ENCODE measurements at places on chromosomes 13 and 19.

- DNase-seq: no peak
Observed at GRCh38 chr13:32989942-32990341, 26.3 kb upstream of the KL start.

DNA sequence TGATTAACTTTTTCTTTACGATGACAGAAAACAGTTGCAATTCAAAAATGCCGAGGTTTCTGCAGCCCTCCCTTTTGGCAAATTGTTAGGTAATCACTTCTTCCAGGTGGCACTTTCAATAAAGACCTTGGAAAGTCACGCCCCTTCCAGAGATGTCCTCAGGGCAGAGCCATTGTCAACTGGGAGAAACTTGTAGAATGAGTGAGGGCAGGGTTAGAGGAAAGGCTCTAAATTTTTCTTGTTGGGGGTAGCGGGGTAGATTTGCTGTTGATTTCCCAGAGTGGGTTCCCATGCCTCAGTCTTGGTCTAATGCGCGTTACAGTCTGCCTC lies 421.1 kb downstream of the FGF9 start:
- DNase-seq: no peak

DNA sequence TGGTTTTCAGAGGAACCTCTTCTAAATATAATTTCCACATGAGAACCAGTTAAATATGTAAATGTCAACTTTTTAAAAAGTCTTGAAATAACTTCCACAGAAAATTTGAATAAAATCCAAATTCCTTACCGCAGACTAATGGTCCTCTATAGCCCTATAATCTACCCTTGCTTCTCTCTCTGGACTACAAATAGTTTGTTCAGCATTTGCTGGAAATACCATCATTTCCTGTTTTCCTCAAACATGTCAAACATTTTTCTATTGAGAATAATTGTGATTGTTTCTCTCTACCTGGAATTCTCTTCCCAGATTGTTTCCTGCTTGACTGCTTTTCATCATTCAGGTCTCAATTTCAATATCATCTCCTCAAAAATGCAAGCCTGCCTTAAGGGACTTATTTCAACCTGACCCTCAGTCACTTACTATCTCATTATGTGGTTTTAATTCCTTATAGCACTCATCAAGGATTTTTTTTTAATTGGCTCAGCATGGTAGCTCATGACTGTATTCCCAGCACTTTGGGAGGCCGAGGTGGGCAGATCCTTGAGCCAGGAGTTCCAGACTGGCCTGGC lies 898.9 kb upstream of the MIR17HG start:
- no peak for DNase-seq

- peak; percentile 77 for DNase-seq
Observed at GRCh38 chr13:112213467-112214255, 146.7 kb downstream of the SOX1 start.

DNA sequence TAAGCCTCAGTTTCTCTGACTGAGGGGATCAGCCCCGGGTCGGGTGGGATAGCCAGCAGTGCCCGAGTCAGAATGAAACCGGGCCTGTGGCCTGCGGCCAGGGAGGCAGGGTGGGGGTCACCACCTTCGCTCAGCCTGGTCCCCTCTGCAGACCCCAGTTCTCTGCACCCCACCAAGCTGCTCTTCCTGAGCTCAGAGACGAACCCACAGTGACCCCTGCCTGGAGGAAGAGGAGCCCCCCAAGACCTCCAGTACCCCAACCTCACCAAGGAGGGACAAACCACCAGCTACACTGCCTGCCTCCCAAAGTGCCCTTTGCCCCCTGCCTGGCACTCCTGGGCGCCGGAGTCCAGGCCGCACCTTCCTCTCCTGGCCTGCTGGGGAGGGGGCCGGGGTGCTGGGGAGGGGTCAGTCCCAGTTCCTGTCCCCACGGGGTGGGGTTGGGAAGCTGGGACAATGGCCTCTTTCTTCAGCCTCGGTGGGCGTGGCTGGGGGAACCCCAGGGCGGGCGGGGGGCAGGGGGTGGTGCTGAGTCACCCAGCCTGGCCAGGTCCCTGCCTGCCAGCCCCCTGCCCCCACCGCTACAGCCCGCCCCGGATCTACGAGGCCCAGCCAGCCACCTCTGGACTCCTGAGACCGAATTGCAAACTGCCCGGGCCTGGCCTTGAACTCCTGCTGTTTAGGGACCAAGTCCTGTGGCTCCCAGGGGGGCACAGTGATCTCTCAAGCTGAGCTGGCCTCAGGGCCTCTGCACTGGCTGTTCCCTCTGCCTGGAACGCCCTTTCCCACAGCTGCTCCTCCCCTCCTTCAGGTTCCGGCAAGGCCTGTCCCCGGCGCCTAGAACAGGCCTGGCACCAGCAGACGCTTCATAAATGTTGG lies 14.3 kb downstream of the ZBTB7A start:
- DNase-seq: no peak

DNA sequence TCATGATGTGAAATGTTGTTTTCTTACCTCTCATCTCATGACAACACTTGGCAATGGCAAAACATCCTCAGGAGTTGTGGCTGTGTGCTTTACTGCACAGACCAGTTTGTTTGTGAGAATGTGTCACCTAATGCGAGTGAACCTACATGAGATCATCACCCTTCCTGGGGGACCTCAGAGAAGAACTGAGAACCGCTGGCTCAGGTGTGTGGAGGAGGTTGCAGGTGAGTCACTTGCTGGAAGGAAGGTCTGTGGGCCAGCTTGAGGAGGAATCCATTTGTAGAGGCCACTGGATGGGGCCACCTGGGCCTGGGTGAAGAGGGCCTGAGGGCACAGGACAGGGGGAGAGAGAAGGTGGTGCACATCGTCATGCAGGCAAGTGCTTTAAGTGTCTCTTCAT lies 3.0 kb upstream of the CEACAM1 start:
- DNase-seq: no peak

DNA sequence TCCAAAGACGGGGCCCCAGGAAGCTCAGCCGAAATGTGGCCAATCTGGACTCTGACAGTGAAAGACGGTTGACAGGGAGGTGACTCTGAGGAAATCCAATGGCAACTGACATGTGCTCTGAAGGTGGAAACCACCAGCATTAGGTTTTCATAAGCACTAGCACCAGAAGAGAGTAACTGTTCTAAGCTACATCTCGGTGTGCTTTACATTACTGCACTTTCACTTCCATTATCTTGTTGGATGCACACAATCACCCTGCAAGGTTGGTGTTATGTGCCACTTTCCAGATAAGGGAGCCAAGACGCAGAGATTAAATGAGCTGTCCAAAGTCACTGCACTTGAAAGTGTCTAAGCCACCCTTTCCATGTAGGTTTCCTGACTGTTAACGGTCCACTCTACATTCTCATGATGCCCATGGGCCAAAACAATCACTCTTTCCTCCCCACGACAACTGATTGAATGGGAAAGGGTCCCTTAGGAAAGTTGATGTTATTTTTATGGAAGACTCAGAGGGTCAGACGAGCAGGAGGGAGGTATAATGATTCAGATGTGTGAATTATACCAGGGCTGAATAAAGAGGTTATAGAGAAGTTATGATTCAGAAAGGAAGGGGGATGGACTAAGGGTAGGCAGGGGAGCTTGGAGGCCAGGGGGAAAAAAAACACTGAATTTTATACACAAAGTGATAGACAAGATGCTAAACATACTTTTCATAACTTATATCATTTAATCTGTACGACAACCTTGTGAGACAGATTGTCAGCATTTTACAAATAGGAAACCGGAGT lies 52.8 kb downstream of the RUBCNL start:
- DNase-seq: no peak

DNA sequence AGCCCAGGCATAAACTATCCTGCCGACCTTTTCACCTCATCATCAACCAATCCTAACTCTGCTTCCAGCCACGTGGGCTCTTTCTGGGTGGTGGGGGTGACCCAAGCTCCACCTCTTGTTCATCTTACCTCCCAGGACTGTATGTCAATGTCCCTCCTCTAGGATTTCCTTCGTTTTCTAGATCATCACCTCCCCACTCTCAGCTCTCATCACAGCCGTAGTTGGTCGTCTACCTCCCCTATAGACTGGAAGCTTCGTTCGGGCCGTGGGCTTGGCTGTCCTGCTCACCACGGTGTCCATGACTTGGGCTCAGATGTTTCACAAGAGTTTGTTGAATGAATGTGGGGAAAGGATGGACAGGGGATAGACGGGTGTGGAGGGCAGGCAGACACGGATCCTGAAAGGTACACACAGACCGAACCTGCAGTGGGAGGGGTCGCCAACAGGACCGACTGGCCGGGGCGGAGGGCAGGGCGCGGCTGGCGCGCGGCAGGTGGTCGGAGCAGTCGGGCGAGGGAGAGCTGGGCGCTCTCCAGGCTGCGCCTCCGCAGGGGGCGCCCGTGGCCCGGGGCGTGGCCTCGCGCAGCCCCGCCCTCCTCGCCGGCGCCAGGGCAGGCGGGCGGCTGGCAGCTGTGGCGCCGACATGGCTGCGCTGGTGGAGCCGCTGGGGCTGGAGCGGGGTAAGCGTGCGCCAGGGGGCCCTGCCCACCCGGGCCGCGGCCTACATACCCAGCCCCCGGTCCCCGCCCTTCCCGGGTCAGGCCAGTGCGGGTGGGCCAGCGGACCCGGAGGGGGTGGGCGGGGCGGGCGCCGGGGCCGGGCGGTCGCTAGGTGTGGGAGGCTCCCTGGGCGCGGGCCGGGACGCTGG lies at the start of gene LIN7B:
Gene LIN7B, plus strand, starts transcription at position 609 of the 868 bp plus-strand sequence. Its CDS starts 35 bp downstream, at position 644.
- peak; percentile 62 for DNase-seq

- no peak for DNase-seq
Observed at GRCh38 chr13:41457589-41458186, 338 bp downstream of the RGCC start.

- DNase-seq: no peak
Observed at GRCh38 chr13:28246891-28247290, 108.5 kb downstream of the PAN3 start.

GRCh38 chr19:44618640-44619357 lies 5.4 kb downstream of the IGSF23 start:
- DNase-seq: no peak

DNA sequence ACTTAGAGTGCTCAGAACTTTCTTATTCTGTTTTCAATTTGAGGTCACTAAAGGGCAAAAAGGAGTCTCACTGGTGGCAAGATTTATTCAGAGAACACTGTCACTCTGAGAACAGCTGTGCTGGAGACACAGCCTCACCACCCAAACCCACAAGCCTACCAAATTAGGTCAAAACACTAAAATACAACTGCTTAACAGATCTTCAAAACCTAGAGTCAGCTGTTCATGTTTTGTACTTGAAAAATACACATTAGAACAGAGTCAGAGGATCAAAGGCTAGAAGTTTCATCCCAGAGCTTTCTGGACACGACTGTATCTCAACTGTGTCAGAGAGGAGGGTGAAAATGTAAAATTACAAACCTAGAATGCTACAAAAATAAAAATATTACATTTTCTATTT lies 89.3 kb downstream of the MIPEP start:
- no peak for DNase-seq

DNA sequence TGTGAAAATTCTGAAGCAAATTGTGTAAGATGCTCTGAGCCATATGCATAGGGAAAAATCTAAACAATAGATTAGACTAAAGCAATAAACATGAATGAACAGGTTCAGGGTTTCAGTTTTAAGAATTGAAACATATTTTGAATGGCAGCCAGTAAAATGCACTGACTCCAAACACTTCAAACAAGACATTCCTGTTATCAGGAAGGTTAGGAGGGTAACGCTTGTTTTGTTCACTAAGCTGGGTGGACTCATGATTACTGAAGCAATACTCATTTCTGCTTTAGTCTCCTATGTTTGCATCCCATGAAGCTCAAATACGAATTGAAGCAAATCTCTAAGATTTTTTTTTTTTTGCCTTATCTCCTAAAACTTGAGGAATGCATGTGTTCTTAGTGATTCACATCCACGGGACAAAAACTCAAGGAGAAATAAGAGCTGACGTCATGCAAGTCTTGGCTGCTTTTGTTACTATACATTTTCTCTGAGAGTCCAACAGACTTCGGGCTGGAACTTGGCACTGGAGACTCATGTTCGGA lies 29.1 kb upstream of the IGFL4 start:
- no peak for DNase-seq

DNA sequence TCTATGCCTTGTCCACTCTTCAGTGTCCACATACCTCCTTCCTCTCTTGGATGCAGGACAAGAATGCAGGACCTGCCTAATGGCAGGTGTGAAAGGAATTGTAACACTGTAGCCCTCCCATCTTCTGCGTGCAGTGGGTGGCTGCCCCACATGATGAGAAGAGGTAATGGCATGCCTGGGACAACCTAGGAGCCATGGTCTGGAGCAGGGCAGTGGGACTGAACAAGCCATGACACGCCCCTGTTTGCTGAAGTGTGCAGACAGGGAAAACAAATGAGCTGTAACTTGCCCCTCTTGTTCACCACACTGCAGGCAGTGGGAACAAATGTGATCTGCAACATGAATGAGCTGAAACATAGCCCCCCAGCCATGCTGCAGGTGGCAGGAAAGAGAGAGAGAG lies 192.2 kb downstream of the PCDH17 start:
- no peak for DNase-seq

GRCh38 chr13:84297251-84297650 lies 415.0 kb upstream of the SLITRK1 start:
- no peak for DNase-seq

DNA sequence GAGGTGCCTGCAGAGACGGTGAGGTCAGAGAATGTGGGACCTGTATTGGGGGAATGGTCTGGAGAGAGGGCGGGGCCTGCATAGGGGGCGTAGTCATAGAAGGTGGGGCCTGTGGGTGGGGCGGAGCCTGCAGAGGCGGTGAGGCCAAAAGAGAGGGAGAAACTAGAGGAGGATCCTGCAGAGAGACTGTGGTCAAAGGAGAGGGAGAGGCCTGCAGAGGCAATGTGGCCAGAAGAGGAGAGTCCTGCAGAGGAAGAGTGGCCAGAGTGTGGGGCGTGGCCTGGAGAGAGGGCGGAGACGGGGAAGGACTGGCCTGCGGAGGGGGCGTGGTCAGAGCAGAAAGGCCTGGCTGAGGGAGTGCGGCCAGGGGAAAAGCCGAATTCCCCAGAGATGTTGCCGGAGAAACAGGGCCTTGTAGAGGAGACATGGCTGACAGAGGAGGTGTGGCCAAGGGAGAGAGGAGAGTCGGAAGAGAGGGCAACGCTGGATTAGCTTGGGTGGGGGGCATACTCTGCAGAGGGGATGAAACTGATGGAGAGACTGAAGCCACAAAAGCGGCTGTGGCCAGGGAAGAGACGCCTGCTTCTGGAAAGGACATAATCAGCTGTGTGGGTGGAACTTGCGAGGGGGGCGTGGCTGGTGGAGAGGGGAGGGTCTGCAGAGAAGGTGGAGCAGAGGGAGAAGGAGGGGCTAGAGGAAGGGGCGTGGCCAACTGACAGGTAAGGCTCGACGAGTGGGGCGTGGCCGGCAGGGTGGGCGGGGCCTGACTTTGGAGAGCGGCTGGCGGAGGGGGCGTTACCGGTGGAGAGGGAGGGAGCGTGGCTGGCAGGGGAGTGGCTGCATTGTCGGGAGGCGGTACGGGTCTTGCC lies 2.5 kb downstream of the PRR36 start:
- no peak for DNase-seq

Measured in NCI-H1092 treated with DMSO at 0.1 percent for 48 hours (cell line).